ENCODE measurements at places on chromosomes 3 and 15.

DNA sequence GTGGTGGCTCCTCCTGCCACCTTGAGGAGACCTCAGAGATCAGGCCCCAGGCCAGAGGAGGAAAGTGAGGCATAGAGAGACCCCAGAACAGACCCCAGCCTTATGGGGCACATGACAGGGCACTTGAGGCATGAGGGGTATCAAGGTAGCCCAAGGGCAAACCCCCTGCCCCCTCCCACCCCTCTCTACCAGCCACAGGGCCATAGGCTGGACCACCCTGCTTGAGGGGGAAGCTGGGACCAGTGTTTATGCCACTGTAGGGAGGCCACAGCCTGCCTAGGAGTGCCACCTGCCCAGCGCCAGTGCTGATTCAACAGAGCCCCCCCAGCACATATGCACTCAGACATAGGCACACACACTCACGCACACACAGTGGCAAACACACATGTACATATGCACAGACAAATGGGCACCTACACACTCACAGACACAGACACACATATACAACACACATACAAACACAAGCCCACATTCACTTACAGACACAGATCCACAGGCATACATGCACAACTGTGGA, 10.3 kb downstream of the MYL3 start:
- DNase-seq, result no peak

GRCh38 chr3:76078101-76078500, 292.8 kb upstream of the ZNF717 start:
- no peak for DNase-seq

GRCh38 chr15:89002281-89002761, 85.9 kb upstream of the ABHD2 start:
- no peak for DNase-seq

DNA sequence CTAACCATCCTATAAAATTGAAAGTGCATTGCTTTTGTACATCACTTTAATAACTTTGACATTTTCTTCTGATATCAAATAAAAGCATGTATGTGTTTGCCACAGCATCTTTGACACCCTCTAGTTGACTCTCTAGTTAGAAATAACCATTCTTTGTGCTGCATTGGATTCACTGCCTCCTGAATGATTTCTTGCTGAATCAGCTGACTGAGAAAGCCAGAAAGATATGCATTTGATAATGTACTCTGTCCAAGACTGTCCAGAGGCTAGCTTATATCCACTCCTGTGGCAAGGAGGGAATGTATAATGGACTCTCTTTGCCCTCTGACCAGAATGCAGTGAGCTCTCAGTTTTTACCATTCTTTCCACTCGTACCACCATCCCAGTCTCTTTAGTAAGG, 6.2 kb downstream of the RAB11A start:
- DNase-seq, result no peak
